ENCODE measurements at places on chromosomes 12 and 14.

GRCh38 chr14:64944041-64944440 is 1.5 kb upstream of the GPX2 start:
- no peak for DNase-seq

DNA sequence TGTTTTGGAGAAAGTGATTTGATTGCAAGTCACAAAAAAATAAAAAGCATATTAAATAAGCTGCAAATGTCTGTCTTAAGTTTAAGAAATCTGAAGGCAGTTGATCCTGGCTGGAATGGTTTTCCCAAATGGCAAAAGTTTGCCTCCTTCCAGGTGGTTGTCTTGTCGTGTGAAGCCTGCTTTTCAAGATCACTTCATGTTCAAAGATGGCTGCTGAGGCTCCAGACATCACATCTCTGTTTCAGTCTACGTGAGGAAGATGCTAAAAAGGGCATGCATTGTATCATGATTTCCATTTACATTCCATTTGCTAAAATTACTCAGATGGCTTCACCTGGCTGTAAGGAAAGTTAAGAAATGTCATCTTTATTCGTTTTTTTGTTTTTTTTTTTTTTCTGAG is 31.6 kb upstream of the HMGA2 start:
- DNase-seq = no peak

DNA sequence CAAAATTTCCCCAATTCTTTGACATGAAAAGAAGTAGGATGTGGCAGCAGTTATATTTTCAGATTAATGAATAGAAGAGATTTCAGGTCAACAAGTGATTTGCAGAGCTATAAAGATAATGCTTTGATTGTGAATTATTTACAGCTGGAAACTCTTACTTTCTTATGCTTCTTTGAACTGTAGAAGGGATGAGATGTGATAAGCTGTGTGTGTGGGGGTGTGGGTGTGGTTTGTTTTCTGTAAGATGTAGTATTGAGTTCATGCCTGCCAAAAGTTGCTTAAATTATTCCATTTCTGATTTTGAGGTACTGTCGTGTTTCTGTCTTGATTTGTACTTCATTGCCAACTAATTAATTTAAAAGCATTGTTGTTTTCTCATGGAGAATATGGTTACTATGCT is 22.7 kb downstream of the AEBP2 start:
- DNase-seq = no peak

- DNase-seq = no peak
Measured at GRCh38 chr12:50110762-50111351, 1.2 kb upstream of the COX14 start.
